ENCODE measurements at places on chromosomes 4 and X.
A peak's percentile ranks its signal among the peaks of the same experiment; 100 is the strongest.

- no peak for DNase-seq
- H3K36me3 ChIP-seq = peaks cover 3% of the 10 kb centered on the region
- no peaks in the 10 kb centered on the region for H3K27me3 ChIP-seq
- H3K27ac ChIP-seq = no peak overlapping the region
- no peak overlapping the region for H3K4me3 ChIP-seq
Measured at GRCh38 chrX:96449191-96449590, 235.5 kb upstream of the DIAPH2 start.

GRCh38 chrX:12672367-12673106 lies 118.7 kb upstream of the PRPS2 start:
- H3K36me3 ChIP-seq = no peaks in the 10 kb centered on the region
- no peak for DNase-seq
- H3K4me1 ChIP-seq = no peaks in the 10 kb centered on the region
- H3K4me3 ChIP-seq = no peak overlapping the region

- peaks cover 24% of the 10 kb centered on the region for H3K36me3 ChIP-seq
- H3K4me1 ChIP-seq = peaks cover 54% of the 10 kb centered on the region
- H3K27me3 ChIP-seq = no peaks in the 10 kb centered on the region
- DNase-seq = no peak
- peak overlapping the region; percentile 38 for H3K4me3 ChIP-seq
- H3K27ac ChIP-seq = peak overlapping the region; percentile 49
Measured at GRCh38 chrX:40086569-40087335, 11.0 kb downstream of the BCOR start.

DNA sequence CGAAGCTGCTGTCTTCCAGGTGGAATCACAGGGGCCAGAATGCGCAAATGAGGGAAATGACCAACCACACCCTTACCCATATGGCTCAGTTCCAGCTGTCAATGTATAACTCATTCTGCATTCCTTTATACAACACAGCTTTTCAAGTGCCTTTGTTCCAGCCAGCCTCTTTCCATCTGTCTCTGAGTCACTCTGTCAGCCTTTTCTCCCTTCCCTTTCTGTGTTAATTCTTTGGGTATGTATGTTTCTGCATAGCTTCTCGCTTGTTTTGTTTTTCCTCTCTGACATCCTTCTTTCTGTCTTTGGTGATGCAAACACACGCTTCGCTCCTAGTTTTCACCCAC lies 54.5 kb downstream of the RS1 start:
- H3K27ac ChIP-seq = peak overlapping the region; percentile 80
- H3K4me3 ChIP-seq = no peak overlapping the region
- H3K4me1 ChIP-seq = no peaks in the 10 kb centered on the region
- H3K27me3 ChIP-seq = no peaks in the 10 kb centered on the region

DNA sequence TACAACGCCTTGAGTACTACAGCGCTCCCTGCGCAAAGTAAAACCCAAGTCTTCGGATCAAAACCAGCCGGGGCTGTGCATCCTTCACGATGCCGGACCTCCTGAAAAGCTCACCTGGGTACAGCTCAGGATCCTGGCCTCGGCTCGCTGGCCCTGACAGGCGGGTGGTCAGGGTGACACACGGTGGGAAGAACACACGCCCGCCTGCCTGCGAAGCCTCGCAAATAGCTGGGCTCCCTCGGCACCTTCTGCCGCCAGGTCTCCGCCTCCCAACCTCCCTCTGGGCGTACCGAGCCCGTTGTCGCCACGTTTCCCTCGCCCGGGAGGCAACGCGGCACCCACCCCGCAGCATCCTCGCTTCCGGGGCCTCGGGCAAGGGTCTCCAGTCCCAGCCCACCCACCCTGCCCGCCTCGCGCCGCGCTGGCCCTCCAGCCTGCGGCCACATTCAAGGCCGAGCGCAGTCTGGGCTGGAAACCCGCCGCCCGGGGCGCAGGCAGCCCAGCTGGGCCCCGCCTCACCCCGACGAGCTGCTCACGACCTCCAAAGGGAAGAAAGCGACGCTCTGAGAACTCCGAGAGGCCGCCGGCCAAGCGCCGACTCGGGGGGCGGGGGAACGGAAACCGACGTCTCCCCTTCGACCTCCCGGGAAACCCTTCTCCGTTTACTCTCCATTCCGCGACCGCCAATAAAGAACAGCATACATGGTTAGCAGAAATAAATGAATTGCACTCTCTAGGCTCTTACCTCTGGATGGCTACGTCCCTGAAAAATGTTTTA lies 511 bp downstream of the PPM1K start:
- peak; percentile 70 for DNase-seq
- H3K27ac ChIP-seq = peak overlapping the region; percentile 100
- peaks cover 45% of the 10 kb centered on the region for H3K4me1 ChIP-seq
- H3K4me3 ChIP-seq = peak overlapping the region; percentile 92
- no peaks in the 10 kb centered on the region for H3K27me3 ChIP-seq
- H3K36me3 ChIP-seq = peaks cover 25% of the 10 kb centered on the region

GRCh38 chr4:75637176-75637575 lies 6.8 kb upstream of the CDKL2 start:
- H3K36me3 ChIP-seq = peaks cover 19% of the 10 kb centered on the region
- H3K27me3 ChIP-seq = no peaks in the 10 kb centered on the region
- DNase-seq = no peak
- peak overlapping the region; percentile 57 for H3K27ac ChIP-seq
- no peaks in the 10 kb centered on the region for H3K4me1 ChIP-seq
- H3K4me3 ChIP-seq = no peak overlapping the region

GRCh38 chrX:149504226-149504914 lies 736 bp downstream of the IDS start:
- DNase-seq = peak; percentile 71
- H3K4me1 ChIP-seq = peaks cover 29% of the 10 kb centered on the region
- no peaks in the 10 kb centered on the region for H3K27me3 ChIP-seq
- no peaks in the 10 kb centered on the region for H3K36me3 ChIP-seq
- H3K27ac ChIP-seq = peak overlapping the region; percentile 100

GRCh38 chr4:145881576-145881975 lies 57.0 kb downstream of the ZNF827 start:
- no peak for DNase-seq
- peaks cover 20% of the 10 kb centered on the region for H3K36me3 ChIP-seq
- no peaks in the 10 kb centered on the region for H3K27me3 ChIP-seq
- H3K4me1 ChIP-seq = peaks cover 13% of the 10 kb centered on the region

DNA sequence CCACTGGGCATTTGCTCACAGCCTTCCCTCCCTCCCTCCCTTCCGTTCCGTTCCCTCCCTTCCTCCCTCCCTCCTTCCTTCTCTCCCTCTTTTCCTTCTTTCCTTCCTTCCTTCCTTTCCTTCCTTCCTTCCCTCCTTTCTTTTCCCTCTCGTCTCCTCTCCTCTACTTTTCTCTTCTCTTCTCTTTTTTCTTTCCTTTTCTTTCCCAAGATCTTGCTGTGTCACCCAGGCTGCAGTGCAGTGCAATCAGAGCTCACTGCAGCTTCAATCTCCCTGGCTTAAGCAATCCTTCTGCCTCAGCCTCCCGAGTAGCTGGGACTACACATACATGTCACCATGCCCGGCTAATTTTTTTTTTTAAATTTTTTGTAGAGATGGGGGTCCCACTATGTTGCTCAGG lies 26.7 kb upstream of the ING2 start:
- H3K4me3 ChIP-seq = no peak overlapping the region
- H3K36me3 ChIP-seq = no peaks in the 10 kb centered on the region
- no peak overlapping the region for H3K27ac ChIP-seq

- H3K4me3 ChIP-seq = no peak overlapping the region
- H3K4me1 ChIP-seq = no peaks in the 10 kb centered on the region
- no peak for DNase-seq
- no peaks in the 10 kb centered on the region for H3K27me3 ChIP-seq
Measured at GRCh38 chrX:118178450-118178849, 61.8 kb upstream of the KLHL13 start.

GRCh38 chr4:146343199-146343598 lies 128.9 kb downstream of the REELD1 start:
- no peak overlapping the region for H3K27ac ChIP-seq
- H3K27me3 ChIP-seq = no peaks in the 10 kb centered on the region
- no peaks in the 10 kb centered on the region for H3K36me3 ChIP-seq
- peaks cover 4% of the 10 kb centered on the region for H3K4me1 ChIP-seq
- no peak for DNase-seq

GRCh38 chr4:74682567-74683359 lies 111.6 kb downstream of the BTC start:
- no peaks in the 10 kb centered on the region for H3K36me3 ChIP-seq
- peaks cover 4% of the 10 kb centered on the region for H3K27me3 ChIP-seq
- no peaks in the 10 kb centered on the region for H3K4me1 ChIP-seq
- DNase-seq = no peak

- no peak overlapping the region for H3K4me3 ChIP-seq
- DNase-seq = no peak
- no peaks in the 10 kb centered on the region for H3K4me1 ChIP-seq
- H3K36me3 ChIP-seq = no peaks in the 10 kb centered on the region
- H3K27me3 ChIP-seq = peaks cover 10% of the 10 kb centered on the region
Measured at GRCh38 chr4:173450281-173450680, 51.4 kb upstream of the SCRG1 start.

DNA sequence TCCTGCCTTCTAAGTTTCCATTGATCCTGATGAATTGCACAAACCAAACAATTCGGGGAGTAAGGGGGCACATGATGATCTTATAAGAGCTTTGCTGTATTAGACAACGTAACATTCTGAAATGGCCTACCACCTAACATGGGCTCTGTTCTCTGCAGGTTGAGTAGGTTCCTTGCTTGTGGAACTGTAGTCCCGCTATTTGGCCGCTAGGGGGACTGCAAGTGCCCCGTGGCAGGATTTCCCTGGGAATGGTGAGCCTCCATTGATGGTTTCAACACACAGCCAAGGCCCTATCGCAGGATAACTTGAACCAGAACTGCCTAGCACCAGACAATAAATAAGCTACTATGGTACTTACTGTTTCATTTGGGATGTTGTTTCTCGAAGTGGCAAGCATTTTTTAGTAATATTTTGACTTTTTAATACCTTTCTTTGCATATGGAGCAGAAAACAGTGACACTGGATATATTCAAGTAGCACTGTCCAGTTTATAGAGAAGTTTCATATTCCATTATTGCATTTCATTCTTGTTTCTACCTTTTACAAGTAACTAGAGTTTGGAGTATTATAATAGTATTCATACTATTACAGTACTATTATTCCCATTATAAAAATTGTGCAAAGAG lies 11.9 kb downstream of the AR start:
- no peak for DNase-seq
- H3K4me1 ChIP-seq = no peaks in the 10 kb centered on the region
- no peak overlapping the region for H3K27ac ChIP-seq
- H3K4me3 ChIP-seq = no peak overlapping the region
- H3K27me3 ChIP-seq = no peaks in the 10 kb centered on the region
- H3K36me3 ChIP-seq = no peaks in the 10 kb centered on the region

DNA sequence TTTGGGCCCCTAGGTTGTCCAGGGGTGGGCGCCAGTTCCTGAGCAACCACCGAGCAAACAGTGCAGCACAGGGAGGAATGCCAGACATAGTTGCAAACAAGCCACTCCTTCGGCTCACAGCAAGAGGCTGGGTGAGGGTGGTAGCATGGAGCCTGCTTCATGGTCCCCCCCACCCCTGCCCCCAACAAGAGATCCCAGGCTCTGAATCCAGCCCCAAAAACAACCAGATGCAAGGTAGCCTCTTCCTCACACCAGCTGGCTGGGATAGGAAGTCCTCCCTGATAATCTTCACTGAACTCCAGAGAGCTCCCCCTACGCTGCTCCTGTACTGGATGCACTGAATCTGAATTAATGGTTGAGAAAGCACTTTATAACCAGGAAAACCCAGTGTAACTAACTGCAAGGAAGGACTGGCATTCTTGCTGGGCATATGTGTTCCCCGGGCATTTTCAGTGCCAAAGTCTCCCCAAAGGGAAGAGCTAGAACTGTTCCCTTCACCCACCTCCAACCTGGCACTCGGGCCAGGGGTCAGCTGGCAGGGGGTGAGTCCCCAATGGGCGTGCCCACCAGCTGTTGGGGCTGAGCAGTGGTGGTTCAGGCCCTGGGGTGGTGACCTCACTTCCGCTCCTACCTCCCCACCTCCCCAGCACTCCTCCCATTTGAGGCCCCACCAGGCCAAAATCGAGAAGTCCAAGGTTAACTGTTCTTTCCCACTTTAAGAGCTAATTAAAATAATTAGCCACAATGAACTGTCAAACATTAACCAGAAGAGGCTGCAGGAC lies 1.5 kb downstream of the ELF4 start:
- peaks cover 41% of the 10 kb centered on the region for H3K4me1 ChIP-seq
- H3K27me3 ChIP-seq = no peaks in the 10 kb centered on the region
- H3K27ac ChIP-seq = peak overlapping the region; percentile 89
- peak overlapping the region; percentile 90 for H3K4me3 ChIP-seq
- peaks cover 19% of the 10 kb centered on the region for H3K36me3 ChIP-seq

DNA sequence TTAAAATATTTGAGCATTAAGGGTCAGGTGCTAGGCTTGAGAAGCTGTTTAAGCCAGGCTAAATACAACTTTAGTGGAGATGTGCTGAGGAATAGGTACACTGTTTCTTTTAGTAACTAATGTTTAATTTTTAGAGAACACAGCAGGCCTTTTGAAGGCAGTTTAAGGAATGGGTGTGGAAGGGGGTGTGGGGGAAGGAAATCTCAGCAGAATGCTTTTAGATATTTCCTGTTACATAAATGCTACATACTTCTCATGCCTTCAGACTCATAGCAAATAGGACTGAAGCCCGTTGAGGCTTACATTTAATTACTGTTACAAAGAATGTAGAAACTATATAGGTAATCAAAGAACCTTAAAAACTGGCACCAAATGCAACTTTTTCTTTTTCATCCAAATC lies 66.3 kb downstream of the WWC2 start:
- peaks cover 10% of the 10 kb centered on the region for H3K27me3 ChIP-seq
- DNase-seq = no peak
- H3K4me3 ChIP-seq = no peak overlapping the region
- no peaks in the 10 kb centered on the region for H3K36me3 ChIP-seq
- peaks cover 4% of the 10 kb centered on the region for H3K4me1 ChIP-seq
- H3K27ac ChIP-seq = no peak overlapping the region
